Activated naive CD4-positive, alpha-beta T cell (primary cell): ENCODE measurements at places on chromosomes 6 and 20.

DNA sequence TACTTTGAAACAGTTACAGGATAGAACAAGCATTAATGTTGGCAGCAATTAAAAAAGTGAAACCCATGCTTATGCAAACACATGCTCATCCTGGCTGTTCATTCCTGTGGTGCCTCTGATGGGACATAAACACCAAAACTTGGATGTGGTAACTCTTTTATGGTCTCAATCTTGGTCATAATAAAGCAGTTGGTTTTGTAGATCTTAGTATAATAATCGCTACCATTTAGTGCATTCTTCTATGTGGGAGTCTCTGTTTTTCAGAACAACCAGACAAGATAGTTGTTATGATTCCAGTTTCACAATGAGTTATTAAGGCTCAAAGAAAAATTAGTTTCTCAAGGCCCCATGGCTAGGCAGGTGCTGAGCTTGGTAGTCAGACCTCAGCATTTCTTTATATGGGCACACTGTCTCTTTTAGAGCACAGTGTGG lies 184.0 kb downstream of the UTRN start:
- DNase-seq = no peak

DNA sequence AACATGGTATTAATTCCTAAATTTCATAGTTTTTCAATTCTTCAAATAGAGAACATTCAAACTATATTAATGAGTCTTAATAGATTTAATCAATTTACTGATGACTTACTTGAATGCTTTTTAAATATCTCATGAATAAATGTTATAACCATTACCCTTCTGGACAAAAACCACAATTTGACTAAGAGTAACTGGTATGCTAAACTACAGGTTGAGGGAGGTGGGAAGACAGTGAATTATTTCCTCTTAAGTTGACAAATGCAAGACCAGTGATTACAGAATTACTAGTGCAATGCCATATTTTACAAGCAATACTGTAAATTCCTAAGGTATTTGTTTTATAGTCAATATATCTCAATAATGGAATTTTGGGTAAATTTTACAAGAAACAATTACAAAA lies 65.1 kb downstream of the REV3L start:
- DNase-seq = no peak

GRCh38 chr20:61514396-61514795 lies 262.3 kb downstream of the CDH4 start:
- DNase-seq = no peak

DNA sequence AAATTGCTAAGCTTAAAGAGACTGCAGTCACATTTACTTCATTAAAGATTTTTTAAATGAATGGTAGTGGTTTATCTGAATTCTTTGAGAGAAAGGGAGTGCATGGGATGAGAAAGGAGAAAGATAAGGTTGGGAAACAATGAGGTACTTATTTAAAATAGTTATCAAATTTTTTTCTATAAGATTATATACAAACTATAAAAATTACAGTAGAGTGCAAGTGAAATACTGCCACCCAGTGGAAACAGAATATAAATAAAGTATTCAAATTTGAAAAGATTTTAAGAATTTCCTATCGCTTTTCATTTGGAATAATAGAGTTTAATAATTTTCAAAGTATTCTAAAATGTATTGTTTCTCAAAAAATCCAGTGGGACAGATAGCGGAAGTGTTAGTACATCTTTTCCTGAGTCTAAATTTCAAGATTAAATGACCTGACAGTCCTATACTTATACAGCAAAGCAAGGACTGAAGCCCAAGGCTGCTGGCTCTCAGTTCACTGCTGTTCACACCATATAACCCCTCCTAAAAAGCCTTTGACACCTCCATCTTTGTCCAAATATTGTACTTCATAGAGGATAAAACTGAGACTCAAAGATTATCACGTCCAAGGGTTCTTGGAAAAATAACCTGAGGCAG lies 31.1 kb downstream of the EPM2A start:
- no peak for DNase-seq

GRCh38 chr6:149250951-149251350 lies 66.6 kb upstream of the TAB2 start:
- no peak for DNase-seq

GRCh38 chr6:167906899-167907298 lies 80.2 kb downstream of the AFDN start:
- DNase-seq = no peak

- no peak for DNase-seq
Measured at GRCh38 chr6:128512296-128512695, 8.1 kb downstream of the PTPRK start.

DNA sequence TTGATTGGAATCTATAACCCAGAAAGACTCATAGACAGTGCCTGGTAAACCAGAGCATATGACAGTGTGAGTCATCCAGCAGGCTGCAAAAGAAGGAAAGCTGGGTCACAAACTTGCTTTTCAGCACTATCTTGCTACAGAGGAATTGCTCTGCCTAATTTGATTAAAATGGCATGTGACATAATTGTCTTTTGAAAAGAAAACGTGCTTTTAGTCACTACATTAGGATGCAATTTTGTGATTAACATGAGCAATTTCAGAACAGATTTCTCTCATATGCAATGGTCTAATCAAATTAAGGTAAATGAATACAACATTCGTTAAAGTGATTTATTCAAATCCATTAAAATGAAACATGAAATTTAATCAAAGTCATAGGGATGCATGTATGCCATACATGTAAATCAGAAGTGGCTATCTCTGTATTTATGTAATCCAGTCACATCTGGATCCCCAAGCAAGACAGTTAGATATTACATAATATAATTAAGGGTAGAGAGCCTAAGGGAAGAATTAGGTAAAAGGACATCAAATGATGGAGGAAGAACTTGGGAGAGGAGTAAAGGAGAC lies 400.0 kb upstream of the HTR1E start:
- no peak for DNase-seq

- DNase-seq = no peak
Measured at GRCh38 chr20:828987-829386, 4.5 kb upstream of the FAM110A start.

GRCh38 chr20:10578607-10579006 lies 95.2 kb downstream of the JAG1 start:
- no peak for DNase-seq

DNA sequence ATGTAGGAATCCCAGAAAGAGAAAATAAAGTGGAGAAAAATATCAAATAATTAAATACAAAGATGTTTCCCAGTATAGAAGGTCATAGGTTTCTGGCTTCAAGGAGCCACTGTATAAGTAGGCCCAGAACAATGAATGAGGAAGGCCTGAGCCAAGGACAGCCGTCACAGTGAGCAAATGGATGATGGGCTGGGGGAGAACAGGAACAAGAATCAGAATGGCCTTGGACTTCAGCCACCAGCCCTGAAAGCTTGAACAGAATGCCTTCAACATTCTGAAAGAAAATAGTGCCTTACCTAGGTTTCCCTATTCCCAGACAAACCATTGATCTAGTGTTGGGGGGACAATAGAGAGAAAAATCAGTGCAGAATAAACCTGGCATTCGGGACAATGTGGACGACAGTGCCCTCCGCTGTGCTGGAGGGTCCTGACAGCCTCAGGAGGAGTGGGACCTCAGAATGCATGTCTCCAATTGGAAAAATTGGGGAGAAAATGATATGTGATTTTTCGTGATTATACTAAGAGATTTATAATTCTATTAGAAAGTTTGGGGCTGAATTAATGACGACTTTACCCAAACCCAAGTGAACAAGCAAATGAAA lies 333.9 kb upstream of the AGPAT4 start:
- no peak for DNase-seq

DNA sequence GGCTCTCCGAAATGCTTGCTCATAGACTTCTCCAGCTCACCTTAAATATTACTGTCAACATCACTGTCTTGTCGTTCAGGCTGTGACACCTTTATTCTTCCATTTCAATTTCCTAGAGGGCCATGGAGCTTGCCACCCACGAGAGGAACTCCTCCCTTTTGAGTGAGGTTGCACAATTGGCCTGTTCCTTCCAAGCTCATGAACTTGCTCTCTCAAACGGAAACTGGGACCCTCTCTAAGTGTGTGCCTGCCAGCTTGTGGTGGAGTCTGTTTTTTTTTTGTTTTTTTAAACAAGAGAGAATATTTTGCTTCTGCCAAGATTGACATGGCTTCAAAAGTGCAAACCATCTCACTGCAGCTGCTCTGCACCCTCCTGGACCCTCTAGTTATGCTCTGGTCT lies 19.3 kb upstream of the IYD start:
- DNase-seq = no peak

DNA sequence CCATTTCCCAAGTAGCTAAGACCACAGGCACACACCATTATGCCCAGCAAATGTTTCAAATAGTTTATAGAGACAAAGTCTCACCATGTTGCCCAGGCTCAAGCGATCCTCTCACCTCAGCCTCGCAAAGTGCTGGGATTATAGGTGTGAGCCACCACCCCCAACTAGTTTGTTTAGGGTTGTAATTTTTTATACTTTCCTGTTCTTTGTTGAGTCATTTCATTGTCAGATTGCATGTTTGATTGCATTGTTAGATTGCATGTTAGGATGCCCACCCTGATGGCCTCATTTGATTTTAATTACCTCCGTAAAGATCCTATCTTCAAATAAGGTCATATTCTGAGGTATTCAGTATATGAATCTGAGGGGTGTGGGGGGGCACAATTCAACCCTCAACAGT lies 73.3 kb upstream of the SASH1 start:
- DNase-seq = no peak
